ENCODE measurements at places on chromosomes 7 and 10. TPM values are rescaled to one million over a fixed set of nuclear protein-coding genes. Genes with fewer than 3 reads are reported as not detected.

GRCh38 chr7:138017992-138018391, 16.1 kb upstream of the CREB3L2 start:
- no peak for DNase-seq

Gene SLC37A3
- polyA plus RNA-seq = 16.7 TPM

Gene TMEM178B
- not detected for polyA plus RNA-seq

- peak; percentile 9 for DNase-seq
Observed at GRCh38 chr7:1193593-1194424, 33.8 kb upstream of the ZFAND2A start.

DNA sequence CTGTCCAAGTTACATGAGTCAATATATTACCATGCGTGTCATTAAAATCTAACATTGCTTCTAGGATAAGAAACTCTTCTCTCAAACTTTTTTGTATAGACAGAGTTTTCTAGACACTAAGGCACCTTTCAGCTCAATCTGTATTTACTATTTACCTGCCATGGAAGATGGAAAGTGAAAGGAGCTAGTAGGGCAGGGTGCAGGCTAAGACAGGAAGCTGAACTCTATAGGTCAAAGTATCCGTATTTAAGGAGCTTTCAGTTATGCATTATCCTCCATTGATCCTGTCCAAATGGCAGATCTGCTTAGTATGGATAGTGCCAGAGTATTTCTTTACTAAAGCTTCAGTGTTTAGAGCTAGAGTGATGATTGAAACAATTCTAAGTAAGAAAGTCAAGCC, 612.8 kb downstream of the IPMK start:
- DNase-seq = no peak

DNA sequence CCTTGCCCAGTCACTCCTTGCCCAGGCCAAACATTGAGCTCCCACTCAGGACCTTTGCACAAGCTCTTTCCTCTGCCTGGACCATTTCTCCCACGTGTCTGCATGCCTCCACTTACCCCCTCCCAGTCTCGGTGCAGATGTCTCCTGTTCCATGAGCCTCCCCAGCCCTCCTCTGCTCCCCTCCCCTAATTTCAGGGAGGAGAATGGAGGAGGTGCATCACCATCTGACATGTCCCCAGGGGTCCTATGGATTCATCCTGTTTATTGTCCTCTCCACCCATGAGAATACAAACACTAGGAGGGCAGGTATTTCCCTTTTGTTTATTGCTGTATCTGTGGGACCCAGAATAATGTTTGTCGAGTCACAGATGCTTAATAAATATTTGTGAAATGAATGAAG, 8.6 kb upstream of the GRID2IP start:
- no peak for DNase-seq

DNA sequence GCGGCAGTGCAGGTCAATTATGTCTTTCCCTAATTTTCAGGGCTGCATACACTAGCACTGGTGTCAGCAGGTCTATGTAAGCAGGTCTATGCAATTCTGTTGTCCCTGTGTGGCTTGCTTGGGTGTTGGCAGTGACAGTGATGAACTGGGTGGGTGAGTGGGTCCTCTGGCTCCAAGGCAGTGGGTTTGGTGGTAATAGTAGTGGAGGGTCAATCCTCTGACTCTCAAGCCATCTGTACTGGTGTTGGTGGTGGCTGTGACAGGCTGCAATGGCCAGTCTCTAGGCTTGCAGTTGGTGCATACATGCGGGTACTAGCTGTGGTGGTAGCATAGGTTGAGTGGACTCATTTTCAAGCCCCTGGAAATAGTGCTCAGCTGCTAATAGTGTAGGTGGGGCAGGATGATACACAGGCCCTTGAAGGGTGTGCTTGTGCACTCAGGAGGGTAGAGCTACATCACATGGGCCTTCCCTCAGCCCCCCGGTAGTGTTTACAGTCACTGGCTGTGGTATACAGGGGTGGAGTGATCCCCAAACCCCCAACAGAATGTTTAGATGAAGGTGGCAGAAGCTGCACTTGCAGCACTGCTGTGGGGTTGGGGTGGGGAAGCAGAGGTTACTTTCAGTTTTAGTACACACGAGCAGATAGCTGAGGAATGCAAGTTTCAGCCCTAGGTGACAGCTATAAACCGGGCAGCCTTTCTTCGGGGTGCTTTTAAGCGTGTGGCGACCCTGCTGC, 331.3 kb downstream of the PCDH15 start:
- DNase-seq = no peak

Gene CREB5
- 0.51 TPM for polyA plus RNA-seq

GRCh38 chr10:30825022-30825421, 195.5 kb upstream of the LYZL2 start:
- no peak for DNase-seq

DNA sequence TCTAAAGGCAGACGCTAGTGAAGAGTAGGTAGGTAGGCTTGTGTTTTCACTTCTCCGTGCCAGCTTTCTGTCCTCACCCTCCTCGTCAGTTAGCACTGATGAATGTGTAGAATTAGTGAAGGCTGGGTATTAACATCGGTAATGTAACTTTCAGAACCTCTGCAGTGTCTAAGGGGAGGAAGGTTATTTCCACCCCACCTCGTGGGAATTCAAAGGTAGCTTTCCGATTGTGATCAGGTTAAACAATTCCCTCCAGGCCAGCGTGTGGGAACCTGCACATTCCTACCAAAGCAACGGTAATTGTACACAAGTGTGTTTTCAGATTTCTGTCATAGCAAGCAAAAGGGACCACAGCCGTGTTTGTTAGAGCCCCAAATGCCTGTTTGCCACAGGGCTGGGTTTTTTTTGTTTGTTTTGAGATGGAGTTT, 405.0 kb upstream of the GALNT17 start:
- DNase-seq = no peak

Gene DGKB
- not detected for polyA plus RNA-seq

DNA sequence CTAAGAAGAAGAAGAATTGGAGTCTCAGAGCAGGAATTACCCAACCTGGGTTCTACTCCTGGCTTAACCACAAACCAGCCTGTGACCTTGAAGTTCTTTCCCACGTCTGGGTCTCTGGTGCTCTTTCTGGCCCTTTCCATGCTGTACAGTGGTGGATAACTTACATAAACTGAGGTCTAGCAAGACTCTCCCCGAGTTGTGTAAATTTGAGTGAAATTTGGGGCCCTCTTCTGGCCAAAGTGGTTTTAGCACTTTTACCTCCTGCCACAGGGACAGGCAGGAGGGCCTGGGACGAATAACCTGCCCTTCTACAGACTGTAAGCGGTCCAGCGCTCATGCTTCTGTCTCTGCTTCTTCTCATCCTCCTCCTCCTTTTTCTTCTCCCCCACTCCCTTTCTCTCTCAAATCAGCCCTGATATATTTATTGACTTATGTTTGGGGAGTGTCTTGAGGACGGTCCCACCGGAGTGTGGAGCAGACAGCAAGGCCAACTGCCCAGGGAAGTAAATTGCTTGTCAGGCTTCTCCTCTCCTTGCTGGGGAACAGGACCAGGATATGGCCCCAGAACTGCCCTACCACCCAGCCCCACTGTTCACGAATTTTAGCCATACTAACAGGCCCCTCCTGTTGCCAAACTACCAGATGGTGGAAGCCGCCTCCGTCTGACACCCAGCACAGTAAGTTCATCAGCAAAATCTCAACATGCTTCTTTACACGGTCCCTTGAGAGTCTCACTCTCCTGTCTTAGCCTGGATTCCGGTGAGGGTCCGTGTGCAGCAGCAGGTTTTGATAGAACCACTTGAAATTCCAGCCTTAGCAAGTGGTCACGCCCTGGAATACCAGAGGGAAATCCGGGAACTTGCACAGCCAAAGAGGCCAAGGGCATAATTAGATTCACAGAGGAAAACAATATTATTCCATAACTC, 4.0 kb upstream of the SH3PXD2A start:
- DNase-seq = peak; percentile 68

- peak; percentile 57 for DNase-seq
Observed at GRCh38 chr10:61899069-61899531, 2.4 kb upstream of the ARID5B start.

Gene EIF3B
- polyA plus RNA-seq = 151 TPM

- no peak for DNase-seq
Observed at GRCh38 chr10:99995269-99995668, 14.5 kb downstream of the DNMBP start.

GRCh38 chr10:17240616-17241015, 12.6 kb downstream of the VIM start:
- no peak for DNase-seq

DNA sequence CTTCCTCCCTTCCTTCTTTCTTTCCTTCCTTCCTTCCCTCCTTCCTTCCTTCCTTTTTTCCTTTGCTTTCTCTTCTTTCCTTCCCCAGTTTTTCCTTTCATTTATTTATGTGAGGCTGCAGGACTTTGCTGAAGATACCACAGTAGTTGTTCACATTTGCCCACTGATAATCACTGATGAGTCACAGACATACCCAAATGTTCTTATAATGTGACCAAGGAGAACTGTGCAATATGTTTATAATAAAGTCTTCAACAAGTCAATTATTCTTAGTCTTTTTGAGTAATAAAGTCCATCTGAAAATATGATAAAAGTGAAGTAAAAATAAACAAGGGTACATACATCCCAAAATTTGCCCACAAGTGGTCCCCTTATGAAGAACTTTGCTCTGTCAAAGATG, 159.7 kb downstream of the GNAI1 start:
- no peak for DNase-seq

Gene AKR1C3
- 0.52 TPM for polyA plus RNA-seq

- peak; percentile 7 for DNase-seq
Observed at GRCh38 chr7:57867884-57868701, 418.1 kb downstream of the ZNF716 start.

DNA sequence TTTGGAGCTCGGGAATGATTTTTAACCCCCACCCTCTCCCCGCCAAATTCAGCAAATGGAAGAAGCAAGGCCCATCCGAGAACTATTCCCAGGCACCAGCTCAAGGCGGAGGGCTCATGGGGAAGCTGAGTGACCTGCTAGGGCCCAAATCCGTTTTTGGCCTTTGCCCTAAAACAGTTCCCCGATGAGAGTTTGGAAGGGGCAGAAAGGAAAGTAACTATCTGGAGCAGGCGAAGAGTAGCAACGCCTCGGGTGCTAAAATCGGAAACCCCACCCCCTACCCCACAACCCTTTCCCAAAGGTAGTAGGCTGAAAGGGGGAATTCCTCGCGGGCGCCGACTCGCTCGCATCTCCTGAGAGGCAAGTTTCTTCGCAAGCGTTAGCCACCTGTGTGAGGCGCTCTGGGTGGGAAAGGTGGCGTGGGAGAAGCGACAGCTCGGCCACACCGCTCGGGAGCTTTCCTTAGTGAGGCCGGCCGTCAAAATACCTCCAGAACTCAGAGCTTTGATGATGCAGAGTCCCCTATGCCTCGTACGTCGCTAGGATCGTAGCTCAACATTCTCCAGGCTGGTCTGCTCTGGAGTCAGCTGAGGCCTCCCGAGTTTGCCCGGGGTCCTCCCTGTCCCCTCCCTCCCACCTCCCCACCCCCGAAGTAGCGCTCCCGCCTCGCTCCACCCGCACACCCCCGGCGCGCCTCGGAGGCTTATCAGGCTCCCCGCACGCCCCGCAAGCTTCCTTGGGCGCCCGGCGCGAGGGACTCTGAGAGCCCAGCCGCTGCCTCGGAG, 642 bp upstream of the PRKG1 start:
- peak; percentile 23 for DNase-seq

DNA sequence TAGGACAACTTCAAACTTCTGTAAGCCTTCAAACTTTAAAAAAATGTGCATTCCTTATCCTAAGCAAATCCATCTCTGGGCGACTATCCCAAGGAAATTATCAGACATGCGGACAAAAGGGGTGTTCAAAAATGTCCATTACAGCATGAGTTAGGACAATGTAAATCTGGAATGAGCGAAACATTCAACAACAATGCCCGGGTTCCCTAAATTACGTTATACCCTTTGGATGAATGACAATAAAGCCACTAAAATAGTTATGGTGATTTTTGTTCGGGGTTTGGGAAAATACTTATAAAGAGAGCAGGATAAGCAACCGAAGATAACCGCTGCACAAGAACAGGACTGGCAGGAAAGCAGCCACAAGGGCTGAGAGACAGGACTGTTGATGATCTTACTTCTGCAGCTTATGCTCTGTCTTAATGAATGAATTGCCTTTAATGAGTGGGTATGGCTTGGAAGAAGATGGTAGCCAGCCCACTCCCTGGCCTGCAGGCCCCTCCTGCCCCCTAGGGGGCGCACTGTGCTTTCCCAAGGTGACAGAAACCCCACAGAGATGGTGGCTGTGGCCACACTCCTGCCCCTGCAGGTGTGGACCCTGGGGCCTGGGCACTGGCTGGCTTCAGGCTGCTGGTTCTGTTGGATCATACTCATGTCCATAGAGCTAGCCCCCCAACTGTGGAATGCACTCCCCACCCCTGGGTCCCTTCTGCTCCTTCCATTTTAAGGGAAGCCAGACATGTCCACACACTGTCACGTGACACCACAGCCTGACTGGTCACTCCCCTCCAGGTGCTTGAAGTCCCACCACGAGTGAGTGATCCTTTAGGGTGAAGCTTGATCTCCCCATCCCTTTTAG, 45.0 kb downstream of the ZCCHC24 start:
- DNase-seq = peak; percentile 6

- DNase-seq = no peak
Observed at GRCh38 chr10:126924180-126924914, 19.1 kb downstream of the DOCK1 start.

Gene ITGA8
- not detected for polyA plus RNA-seq

GRCh38 chr7:131010717-131011431, 276.9 kb upstream of the KLF14 start:
- no peak for DNase-seq

Gene CYP26C1
- not detected for polyA plus RNA-seq

Gene SCIN
- 0.09 TPM for polyA plus RNA-seq

GRCh38 chr7:125118444-125118843, 188.8 kb upstream of the POT1 start:
- DNase-seq = peak; percentile 73

DNA sequence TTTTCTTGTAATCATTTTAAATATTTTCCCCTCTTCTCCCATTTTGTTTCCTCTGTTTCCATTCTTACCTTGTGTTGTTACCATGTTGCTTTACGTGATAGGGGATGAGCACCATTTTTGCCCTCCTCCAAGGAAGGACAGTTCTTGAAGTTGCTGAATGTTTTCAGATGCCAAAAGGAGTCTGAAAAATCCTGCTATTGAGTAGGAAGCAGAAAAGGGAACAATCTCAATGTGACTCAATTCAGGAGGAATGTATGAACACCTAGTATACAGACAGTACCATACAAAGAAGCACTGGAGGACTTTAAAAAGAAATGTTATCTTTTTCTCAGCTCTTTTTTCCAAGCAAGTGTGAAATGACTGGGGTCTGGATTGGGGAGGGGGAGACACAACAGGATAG, 5.1 kb upstream of the NAMPT start:
- DNase-seq = no peak

DNA sequence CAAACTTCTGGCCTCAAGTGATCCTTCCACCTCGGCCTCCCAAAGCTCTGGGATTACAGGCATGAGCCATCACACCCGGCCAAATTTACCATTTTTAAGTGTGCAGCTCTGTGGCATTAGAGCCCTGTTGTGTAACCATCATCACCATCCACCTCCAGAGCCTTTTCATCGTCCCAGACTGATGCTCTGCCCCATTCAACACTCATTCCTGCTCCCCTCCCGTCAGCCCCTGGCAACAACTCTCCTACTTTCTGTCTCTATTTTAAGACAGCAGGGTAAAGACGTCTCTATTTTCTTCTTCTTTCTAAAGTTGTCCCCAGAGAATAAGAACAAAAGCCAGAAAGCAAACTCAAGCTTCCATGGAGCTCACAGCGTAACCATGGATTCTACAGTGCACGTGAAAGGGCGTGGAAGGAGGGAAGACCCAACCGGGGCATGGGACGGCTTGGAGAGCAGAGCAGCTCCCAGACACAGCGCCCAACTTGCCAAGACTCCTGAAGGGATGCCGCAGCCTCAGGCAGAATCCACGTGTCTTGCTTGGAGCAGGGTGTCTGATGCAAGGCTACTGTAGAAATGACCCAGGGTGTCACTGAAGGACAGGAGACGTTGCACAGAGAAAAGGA, 42.7 kb upstream of the PITRM1 start:
- DNase-seq = no peak

Measured in foreskin keratinocyte (primary cell).